ENCODE measurements at places on chromosomes 7 and 10.

GRCh38 chr10:60870416-60870728, 73.6 kb downstream of the RHOBTB1 start:
- H3K4me3 ChIP-seq, result no peak overlapping the region
- H3K36me3 ChIP-seq, result no peaks in the 10 kb centered on the region
- no peak overlapping the region for H3K27ac ChIP-seq
- H3K4me1 ChIP-seq, result no peaks in the 10 kb centered on the region

DNA sequence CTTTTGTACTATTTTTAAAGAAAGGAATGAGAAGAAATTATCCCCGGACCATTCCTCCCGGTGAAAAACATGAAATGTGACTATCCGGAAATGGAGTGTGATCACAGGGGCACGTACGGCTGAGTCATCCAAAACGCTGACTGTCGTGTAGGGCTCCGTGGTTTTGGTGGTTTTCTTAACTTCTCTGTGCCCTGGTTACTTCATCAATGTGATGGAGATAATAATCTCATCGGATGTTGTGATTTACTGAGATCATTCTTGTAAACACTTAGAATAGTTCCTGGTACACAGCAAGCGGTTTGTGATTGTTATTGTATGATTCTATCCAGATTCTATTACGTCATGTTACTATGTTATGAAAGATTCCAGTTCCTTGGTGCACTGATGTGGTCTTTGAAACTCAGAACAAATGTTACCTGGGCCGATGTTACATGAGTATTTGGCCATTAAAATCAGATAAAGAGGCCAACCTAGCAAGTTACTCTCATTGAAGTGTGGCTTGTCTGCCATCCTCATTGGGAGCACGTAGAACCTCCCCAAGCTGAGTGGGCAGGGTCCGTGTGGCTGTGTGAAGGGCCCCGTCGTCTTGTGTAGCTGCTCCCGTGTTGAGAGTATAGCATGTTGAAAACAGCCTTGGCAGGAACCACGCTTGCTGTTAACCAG, 99.5 kb downstream of the CAMK1D start:
- no peaks in the 10 kb centered on the region for H3K36me3 ChIP-seq
- peak; percentile 26 for DNase-seq
- peak overlapping the region; percentile 45 for H3K27ac ChIP-seq
- peak overlapping the region; percentile 0 for H3K4me3 ChIP-seq
- no peaks in the 10 kb centered on the region for H3K27me3 ChIP-seq
- H3K4me1 ChIP-seq, result no peaks in the 10 kb centered on the region

DNA sequence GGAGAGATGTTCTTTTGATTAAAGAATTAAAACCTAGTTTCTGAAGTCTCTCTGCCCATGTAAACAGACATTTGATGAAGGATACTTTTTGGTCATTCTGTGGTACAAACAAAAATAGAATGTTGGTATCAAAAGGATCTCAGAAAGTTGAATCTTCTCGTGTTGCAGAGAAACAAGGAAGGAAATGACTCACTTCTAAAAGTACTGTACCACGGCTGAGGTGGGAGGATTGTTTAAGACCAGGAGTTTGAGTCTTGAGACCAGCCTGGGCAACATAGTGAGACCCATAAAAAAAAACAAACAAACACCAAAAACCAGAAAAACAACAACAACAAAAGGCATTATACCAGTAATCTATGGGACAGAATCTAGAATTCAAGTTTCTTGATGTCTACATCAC, 69.7 kb downstream of the PRSS58 start:
- no peaks in the 10 kb centered on the region for H3K36me3 ChIP-seq
- H3K27ac ChIP-seq, result no peak overlapping the region
- DNase-seq, result no peak
- no peak overlapping the region for H3K4me3 ChIP-seq

- no peaks in the 10 kb centered on the region for H3K36me3 ChIP-seq
- no peaks in the 10 kb centered on the region for H3K4me1 ChIP-seq
- no peak for DNase-seq
Observed at GRCh38 chr7:155192961-155193640, 104.6 kb upstream of the INSIG1 start.

DNA sequence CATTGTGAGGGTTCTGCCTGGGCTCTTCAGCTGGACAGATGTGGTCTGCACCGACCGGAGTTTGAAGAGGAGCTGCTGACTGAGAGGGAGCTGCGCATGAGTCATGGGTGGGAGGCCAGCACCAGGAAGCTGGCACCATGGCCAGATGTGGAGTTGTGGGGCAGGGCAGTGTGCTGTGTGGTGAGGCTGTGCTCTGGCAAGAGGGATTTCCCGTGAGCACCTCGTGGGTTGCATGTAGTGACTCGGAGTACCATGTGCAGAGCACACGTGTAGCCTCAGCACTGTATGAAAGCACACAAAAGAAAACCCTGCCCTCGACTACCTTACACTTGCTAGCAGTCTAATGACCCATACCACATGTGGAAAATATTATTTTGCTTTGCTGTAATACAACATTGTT, 103.4 kb downstream of the WNT2 start:
- no peaks in the 10 kb centered on the region for H3K4me1 ChIP-seq
- H3K4me3 ChIP-seq, result no peak overlapping the region
- DNase-seq, result no peak
- no peaks in the 10 kb centered on the region for H3K27me3 ChIP-seq

DNA sequence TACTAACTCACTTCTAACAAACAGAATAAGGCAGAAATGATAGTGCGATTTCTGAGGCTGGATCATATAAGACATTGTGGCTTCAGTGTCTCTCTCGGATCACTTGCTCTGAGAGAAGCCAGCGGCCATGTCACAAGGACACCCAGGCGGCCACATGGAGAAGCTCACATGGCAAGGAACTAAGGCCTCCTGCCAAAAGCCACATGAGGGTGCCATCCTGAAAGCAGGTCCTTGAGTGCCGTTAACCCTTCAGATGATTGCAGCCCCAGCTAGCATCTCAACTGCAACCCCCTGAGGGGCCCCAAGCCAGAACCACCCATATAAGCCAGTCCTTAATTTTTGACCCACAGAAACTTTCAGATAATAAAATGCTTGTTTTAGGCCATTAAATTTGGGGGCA, 6.9 kb upstream of the VDAC2 start:
- no peaks in the 10 kb centered on the region for H3K4me1 ChIP-seq
- H3K27me3 ChIP-seq, result no peaks in the 10 kb centered on the region
- H3K27ac ChIP-seq, result no peak overlapping the region
- H3K36me3 ChIP-seq, result no peaks in the 10 kb centered on the region
- no peak for DNase-seq

DNA sequence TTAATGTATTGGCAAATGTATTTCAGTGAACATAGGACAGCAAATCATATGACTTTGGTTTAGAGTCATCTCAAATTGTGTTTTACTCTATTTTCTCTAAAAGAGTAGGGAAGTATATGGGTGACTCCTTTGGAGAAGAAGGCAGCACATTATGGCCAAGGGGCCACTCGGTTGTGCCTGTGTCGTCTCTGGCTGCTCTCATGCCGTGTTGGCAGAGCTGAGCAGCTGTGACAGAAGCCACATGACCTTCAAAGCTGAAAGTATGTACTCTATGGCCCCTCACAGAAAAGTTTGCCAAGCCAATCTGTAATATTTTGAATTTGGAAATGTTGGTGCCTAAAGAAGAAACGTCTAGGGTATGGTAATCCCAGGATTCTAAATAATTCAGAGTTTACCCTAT, 47.5 kb downstream of the TASOR2 start:
- H3K4me1 ChIP-seq, result no peaks in the 10 kb centered on the region
- H3K36me3 ChIP-seq, result no peaks in the 10 kb centered on the region
- H3K27me3 ChIP-seq, result no peaks in the 10 kb centered on the region
- no peak overlapping the region for H3K4me3 ChIP-seq
- no peak overlapping the region for H3K27ac ChIP-seq

DNA sequence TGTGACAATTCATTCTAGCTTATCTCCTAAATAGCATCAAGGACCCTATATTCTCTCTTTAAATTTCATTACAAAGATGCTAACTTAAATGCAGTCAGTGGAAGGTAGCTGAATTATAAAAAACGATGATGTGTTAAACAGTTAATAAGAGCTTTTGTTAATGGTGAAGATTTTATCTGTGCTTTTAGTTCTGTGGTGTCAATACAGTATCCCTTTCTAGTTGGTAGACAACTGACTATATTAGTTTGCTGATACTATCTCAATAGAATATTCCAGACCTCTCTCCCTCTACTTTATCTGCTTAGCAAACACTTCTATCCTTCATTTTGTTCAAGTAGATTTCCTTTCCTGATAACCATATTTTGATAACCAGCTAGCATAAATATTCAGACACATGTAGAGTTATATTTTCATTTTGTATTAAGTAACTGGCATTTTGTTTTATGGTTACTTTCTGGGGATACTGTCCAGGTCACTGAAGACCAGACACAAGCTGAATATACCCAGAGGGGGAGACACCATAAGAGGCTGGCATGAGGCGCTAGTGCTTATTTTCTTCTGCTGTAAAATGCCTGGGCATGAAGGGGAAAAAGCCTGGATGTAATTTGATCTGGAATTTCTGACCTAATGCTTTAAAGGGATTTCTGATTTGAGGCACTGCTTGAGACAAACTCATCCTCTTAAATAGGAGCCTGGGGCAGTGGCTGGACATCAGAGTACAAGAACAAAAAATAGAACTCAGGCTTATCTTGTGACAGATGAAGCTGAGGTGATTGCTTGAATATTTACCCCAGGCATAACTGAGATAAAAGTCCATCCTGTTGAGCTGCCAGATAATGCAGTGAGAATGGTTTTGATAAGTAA, 197.5 kb downstream of the MALRD1 start:
- H3K4me3 ChIP-seq, result no peak overlapping the region
- no peaks in the 10 kb centered on the region for H3K4me1 ChIP-seq
- no peaks in the 10 kb centered on the region for H3K36me3 ChIP-seq
- no peak for DNase-seq
- H3K27ac ChIP-seq, result no peak overlapping the region

DNA sequence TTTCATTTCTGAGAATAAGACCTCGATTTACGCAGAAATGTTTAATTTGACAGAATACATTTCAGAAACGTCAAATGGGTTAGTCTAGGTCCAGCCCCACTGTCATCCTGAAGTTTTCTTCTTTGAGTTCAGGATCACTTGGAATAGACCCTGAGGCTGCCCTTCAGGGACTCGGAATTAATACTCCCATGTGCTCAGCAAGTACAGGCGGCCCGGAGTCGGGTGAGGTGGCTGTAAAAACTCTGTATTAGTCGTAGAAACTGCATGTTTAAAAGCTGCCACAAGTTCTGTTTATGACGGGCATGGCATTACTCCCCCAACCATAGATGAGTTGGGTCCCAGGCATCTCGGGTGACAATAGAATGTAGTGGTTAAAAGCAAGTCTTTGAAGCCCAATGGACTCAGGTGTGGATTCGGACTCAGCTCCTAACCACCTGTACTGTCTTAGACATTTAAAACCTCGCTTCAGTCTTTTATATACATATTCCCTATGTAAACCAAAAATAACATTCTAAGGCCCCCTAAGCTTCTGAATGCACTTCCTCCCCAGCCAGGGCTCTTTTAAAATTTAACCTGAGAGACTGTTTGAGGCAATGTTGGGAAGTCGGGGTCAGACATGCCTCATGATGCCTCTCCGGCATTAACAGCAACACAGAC, 216.3 kb downstream of the ADARB2 start:
- no peaks in the 10 kb centered on the region for H3K36me3 ChIP-seq
- H3K4me3 ChIP-seq, result no peak overlapping the region
- H3K27ac ChIP-seq, result no peak overlapping the region
- no peak for DNase-seq

- H3K4me1 ChIP-seq, result no peaks in the 10 kb centered on the region
- no peaks in the 10 kb centered on the region for H3K36me3 ChIP-seq
- H3K4me3 ChIP-seq, result no peak overlapping the region
- no peak overlapping the region for H3K27ac ChIP-seq
Observed at GRCh38 chr7:41520445-41520844, 182.4 kb downstream of the INHBA start.

- no peak overlapping the region for H3K4me3 ChIP-seq
- H3K27ac ChIP-seq, result no peak overlapping the region
- no peaks in the 10 kb centered on the region for H3K36me3 ChIP-seq
- peaks cover 21% of the 10 kb centered on the region for H3K27me3 ChIP-seq
Observed at GRCh38 chr7:150945853-150946420, 32.2 kb downstream of the KCNH2 start.

- H3K36me3 ChIP-seq, result no peaks in the 10 kb centered on the region
- no peak for DNase-seq
- no peaks in the 10 kb centered on the region for H3K4me1 ChIP-seq
- no peaks in the 10 kb centered on the region for H3K27me3 ChIP-seq
Observed at GRCh38 chr10:36446881-36447280, 678.5 kb upstream of the ANKRD30A start.

Measured in breast epithelium (tissue), 4 donors.